AG08395 (cell line): ENCODE measurements at places on chromosomes 5 and 9.

- DNase-seq: no peak
Measured at GRCh38 chr5:144864118-144864517, 693.4 kb downstream of the KCTD16 start.

DNA sequence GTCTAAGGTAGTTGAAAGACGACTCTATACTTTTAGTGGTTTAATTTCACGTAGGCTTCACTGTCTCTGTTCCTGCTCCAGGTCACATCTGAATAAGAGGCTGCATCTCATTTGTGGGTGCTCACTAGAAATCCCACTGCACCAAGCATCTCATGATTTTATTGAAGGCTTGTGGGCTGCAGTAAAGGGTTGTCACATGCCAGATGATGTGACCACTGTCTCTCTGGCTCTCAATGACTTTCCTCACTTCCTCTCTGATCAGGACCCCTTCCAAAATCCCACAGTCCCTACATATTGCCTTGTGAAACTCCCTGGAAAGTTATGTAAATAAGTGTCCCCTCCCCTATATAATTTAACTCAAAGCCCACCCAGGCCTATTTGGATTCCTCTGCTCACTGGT, 8.9 kb upstream of the ZCCHC10 start:
- no peak for DNase-seq

DNA sequence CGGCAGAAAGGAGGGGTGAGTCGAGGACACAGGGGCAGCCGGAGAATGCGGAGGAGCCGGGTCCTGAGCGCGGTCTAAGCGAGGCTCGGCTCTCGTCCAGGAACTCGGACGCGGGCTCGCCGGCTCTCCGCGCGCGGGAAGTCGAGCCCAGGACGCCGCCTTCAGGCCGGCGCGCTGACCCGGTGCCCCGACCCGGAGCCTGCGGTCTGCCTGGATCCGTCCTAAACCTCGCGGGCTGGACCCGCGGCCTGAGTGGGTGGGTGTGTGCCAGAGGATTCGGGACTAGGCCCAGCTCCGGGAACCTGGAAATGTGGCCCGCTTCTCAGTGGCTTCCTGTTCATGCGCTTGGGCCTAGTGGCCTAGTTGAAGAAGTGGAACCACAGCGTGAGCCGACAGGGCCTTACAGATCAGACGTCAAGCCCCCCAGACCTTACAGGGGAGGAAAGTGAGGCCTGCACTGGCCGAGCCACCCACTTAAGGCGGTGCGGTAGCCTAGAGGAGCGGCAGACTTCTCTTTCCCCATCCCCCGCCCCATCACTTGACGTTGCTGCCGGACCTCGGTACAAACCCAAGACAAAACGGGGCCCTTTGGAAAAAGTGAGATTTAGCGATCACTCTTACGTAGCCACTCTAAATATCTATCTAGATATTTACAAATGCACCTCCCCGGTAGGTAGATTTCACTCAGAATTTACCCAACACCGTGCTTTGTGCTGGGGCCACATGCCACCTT, 1.2 kb downstream of the CDKN2B-AS1 start:
- DNase-seq: peak; percentile 38

DNA sequence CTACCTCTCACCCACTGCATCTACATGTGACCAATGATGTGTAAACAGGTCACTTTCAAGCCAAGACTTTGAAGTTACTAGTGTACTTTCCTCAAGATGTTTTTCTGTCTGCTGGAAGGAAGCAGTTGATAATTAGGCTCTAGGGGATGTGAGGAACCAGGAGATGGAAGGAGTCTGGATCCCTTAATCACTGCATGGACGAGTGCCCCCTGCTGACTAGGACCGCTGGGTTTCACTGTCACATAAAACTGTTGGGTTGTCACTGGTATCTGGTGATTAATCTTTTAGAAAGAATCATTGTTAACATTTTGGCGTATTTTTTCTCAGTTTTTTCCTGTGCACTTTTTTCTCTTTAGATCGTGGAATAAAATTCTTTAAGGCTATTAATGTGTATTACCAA, 79.5 kb downstream of the SREK1 start:
- no peak for DNase-seq

- no peak for DNase-seq
Measured at GRCh38 chr5:380701-381309, 59.3 kb downstream of the AHRR start.
